ENCODE measurements at places on chromosomes 1 and 21.

DNA sequence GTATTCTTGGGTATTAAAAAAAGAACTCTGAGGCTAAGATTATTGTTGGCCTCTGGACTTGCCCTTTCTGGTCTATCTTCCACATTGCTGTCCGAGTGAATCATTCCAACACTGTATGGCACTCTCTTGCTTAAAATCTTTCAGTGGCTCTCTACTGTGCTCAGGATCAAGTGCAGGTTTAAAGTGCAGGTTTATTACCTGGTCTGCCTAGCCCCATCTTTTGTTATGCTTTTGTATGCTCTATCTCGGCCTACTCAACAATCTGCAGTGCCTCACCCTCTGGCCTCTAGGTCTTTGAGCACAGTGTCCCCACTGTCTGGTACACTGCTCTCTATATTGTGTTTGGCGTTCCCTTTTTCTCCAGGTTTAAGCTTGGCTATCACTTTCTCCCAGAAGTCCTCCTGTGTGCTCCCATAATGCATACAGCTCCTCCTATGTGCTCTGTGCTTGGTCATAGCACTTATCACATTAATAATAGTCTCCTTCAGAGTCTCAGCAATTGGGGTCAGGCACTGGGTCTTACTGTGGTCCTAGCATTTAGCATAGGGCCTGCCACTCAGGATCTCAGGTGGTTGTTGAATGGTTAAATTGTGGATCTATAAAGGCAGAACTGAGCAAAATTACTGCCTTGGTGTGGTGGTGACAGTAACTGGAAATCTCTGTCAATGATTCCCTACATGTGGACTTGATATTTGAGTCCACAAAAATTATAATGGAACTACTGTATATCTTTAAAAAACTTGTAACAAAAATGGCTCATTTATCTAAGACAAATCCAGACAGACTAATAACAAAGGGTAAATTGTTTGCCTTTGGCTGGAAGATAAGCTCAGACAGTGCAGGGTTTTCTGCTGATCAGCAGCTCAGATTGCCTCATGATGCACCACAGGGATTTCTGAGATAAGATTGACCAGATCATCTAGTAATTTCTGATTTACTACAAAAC is 10.6 kb upstream of the LDLRAD1 start:
- no peak for DNase-seq

DNA sequence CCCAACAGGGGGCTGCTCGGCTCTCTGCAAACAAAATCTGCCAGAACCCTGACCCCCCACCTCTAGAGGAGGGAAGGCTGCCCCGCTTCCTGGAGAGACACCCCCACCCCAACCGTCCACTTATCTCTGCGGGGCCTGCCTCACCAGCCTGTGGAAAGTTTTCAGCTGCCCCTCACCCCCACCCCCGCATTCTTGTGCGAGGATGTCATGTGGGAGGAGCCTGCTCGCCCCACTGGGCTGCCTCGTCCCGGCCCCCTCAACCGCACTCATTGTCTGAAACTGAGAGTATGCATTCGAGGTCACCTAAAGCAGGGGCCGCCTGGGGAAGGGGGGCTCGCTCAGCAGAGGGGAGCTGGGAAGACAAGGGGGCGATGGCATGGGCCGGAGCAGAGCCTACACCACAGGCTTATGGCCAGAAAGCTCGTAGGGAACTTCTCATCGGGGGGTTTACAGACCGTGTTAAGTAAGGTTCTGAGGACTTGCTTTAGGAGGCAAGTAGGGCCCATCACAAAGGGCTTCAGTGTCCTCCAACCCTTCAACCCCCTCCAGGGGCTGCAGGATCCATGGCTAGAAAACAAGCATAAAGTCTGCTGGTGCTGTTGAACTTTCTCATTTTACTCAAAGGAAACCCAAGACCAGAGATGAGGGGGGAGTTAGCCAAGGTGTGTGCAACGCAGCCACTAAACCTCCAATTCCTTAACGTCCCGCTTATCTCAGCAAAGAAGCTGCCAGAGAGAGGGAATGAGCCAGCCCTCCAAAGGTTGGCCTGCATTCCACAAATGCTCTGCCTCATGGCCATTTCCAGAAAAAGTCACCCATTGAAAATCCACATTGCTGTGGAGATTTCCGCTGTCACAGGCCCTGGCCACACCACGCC is 9.4 kb downstream of the EPHA2 start:
- DNase-seq: no peak

DNA sequence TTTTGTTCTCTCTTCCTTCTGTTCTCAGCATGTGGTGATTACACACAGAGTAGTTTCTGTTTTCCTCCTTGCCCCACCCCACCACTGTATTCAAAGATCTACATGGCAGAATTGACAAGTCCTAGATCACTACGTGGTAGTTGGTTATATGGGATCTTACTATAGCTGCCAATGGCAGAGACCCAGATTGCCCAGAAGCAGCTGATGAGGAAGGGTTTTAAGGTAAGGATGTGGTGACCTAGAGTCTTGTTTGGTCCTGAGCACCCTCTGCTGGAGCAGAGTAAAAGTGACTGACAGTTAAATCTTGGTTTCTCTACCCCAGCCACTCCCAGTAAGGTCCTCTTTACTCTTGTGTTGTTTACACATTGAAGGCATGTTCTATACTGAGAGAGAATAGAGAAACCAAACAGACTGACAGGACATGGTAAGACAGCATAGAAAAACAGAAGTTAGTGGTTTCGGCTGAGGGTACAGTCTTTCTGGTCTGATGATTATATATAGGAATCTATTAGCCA is 22.8 kb upstream of the STRIP1 start:
- no peak for DNase-seq

GRCh38 chr1:151841141-151841540 is 1.5 kb upstream of the C2CD4D start:
- no peak for DNase-seq

DNA sequence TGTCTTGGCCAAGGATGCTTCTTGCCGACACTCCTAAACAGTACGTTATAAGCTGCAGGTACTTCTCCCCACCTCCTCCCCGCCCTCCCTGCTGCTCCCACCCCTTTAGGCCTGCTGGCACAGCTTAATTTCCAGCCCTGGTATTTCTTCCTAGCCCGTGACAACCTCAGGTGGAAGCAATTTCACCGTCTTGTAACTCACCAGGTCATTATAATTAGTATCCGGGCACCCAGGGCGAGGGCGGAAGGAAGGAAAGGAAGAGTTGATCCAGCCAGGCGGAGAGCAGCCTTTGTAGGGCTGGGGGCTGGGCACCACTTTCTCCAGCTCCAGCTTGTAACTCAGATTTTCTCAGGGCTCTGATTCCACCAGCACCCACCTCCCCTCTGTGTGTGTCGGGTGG is 153.5 kb upstream of the CSF3R start:
- DNase-seq: no peak

GRCh38 chr1:115120296-115120695 is 31.0 kb upstream of the TSPAN2 start:
- DNase-seq: no peak

GRCh38 chr1:153438599-153438998 is 21.9 kb downstream of the S100A7 start:
- DNase-seq: no peak

- no peak for DNase-seq
These were observed 37.1 kb downstream of the EIF2B3 start for GRCh38 chr1:44949286-44949685.

DNA sequence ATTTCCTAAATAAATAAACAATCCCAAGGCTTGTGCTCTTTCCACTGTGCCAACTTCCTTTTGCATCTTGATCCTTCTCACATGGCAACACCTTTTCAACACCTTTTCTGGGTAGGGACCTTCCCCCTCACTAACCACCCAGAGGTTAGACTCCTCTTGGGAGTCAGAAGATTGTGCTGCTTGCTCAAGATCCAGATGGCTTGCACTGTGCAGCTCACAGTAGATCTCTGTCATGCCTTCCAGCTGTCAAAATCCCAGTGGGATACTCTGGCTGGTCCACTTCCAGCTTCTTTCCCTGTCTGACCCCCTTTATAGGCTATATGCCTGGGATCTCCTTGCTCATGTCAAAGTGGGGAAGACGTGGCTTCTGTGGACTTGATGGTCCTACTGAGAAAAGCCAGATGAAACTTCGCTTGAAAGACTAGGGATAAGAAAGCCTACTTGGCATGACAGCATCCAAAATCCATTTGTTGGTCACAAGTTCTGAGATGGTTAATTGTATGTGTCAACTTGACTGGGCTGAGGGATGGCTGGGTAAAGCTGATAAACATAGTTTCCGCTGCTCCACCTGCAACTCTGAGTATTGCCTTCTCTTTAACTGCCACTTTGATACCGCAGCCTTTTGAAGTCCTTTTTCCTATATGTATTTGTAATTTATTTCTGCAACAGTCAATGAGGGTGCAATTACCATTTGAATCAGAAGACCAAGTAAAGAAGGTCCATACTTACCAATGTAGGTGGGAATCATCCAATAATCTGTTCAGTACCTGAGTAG is 74.5 kb downstream of the S1PR1 start:
- no peak for DNase-seq

- no peak for DNase-seq
These were observed 107.4 kb upstream of the LBR start for GRCh38 chr1:225535280-225535679.

- no peak for DNase-seq
These were observed 1.8 kb downstream of the USP24 start for GRCh38 chr1:55213151-55213884.

- no peak for DNase-seq
These were observed 79.8 kb upstream of the HAO2 start for GRCh38 chr1:119288751-119289150.

DNA sequence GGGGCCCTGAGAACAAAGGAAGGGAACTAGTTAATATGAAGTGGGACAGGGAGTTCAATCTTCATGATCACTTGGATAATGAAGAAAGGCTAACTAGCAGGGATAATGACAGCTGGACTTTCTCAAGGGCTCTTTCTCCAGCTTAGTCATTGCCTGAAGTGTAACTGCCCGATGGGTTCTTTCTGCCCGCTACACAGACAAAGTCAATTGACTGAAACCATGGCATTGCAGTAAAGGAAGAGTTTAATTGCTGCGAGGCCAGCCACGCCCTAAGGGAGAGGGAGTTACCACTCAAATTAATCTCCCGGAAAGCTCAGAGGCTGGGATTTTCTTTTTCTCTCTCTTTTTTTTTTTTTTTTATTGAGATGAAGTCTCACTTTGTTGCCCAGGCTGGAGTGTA is 16.6 kb upstream of the SLC2A5 start:
- no peak for DNase-seq

DNA sequence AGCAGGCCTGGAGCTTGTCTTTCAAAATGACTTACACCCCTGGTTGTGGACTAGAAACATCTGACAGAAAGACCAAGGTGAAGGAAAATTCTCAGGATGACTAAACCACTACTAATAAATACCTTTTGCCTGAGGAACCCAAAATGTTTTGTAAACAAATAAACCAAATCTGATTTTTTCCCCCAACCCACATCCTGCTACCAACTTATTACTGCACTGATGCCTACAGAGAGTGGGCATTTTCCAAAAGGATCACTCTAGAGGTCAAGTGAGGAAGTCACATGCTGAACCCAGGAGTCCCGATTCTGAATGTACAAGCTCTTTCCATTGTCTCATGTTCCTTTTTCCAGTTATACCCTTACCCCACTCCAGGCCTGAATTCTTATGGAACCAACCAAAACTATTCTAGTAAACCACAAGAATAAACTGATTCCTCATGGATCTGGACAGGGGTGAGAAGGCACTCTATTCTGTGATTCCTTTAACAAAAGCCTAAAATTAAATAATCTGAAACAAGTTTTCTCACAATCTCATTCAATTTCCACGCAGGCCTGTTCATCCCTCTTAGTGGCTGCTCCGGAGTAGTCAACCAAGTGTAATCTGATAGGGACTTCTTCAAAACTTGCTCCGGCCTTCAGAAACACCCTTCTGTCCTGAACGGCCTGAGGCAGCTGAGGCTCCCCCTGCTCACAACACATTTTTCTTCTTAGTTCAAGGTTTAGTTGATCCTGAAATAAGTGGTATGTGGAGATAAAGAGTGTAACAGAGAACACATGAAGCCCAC is 1.4 kb downstream of the PI4KB start:
- DNase-seq: no peak

GRCh38 chr1:98764485-98764884 is 103.0 kb downstream of the SNX7 start:
- no peak for DNase-seq

- DNase-seq: no peak
These were observed 25.5 kb upstream of the PSMG1 start for GRCh38 chr21:39208624-39209333.

GRCh38 chr1:225657462-225657989 is 4.6 kb upstream of the ENAH start:
- DNase-seq: no peak

DNA sequence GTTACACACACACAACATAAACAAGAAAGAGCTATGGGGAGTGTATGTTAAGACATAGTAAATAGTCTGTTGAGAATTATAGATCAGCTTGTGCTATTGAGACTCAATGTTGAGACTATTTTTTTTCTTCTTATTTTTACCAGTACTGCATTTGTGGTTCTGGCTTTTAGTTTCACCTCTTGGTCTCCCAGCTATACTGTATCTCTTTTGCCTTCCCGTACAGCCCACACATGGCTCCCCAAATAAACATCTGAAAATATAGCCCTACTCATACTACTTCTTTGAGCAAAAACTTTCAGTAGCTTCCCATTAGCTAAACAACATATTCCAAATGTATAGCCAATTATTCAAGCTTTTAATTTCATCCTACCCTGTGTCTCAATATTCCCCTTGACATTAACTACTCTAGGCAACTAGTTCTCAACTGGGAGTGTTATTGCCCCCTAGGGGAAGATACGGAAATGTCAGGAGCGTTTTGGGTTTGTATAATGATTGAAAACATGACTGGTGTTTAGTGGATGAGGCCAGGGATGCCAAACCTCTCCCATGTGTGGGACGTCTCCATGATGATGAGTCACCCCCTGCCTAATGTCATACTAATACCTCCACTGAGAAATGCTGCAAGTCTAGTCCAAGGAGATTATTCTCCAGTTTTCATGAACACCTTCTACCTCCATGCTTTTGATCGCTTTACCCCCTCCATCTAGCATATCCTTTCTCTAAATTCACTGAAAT is 6.8 kb downstream of the RPE65 start:
- DNase-seq: no peak

DNA sequence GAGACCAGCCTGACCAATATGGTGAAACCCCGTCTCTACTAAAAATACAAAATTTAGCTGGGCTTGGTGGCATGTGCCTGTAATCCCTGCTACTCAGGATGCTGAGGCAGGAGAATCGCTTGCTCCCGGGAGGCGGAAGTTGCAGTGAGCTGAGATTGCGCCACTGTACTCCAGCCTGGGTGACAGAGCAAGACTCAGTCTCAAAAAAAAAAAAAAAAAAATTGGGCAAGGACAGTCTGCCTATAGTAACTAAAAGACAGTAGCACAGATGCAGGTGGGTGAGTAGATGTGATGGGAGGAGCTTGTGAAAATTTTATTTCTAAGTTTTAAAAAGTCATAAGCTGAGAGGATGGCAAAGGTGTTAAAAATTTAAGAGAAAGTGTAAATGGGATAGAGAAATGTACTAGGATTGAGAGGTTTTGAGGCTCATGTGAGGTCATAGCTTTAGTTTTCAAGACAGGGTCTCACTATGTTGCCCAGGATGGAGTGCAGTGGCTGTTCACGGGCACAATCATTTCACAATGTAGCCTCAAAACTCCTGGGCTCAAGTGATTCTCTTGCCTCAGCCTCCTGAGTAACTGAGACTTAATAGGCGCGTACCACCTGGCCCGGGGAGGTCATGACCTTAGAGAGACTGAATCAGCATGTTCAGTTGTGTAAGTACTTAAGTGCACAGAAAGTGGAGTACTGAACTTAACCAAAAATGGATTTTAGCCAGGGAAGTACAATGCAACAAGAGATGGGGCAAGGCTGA is 33.7 kb downstream of the PTP4A2 start:
- no peak for DNase-seq

All from stimulated activated CD8-positive, alpha-beta memory T cell treated with anti-CD3 and anti-CD28 coated beads, Interleukin-4, amount 100 ng/mL, for 1 hour (primary cell).